GM04503 (cell line): ENCODE measurements at places on chromosomes 12 and 14.

DNA sequence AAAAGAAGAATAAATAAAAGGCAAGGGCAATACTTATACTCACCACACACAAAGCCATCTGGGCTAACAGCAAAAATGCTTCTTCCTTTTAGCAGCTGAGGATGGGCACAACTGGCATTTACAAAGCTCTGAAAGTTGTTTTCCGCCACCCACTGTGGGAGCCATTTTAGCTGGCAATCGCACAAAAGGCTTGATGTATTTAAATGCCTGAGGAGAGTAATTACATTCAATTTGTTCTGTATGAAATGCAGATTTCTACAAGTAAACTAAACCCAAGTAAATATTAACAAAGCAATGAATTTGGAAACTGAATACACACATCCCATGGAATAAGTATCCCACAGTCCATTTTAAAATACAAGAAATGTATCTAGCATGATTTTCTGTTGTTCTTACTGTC lies 37.5 kb downstream of the LRIG3 start:
- no peak for DNase-seq

DNA sequence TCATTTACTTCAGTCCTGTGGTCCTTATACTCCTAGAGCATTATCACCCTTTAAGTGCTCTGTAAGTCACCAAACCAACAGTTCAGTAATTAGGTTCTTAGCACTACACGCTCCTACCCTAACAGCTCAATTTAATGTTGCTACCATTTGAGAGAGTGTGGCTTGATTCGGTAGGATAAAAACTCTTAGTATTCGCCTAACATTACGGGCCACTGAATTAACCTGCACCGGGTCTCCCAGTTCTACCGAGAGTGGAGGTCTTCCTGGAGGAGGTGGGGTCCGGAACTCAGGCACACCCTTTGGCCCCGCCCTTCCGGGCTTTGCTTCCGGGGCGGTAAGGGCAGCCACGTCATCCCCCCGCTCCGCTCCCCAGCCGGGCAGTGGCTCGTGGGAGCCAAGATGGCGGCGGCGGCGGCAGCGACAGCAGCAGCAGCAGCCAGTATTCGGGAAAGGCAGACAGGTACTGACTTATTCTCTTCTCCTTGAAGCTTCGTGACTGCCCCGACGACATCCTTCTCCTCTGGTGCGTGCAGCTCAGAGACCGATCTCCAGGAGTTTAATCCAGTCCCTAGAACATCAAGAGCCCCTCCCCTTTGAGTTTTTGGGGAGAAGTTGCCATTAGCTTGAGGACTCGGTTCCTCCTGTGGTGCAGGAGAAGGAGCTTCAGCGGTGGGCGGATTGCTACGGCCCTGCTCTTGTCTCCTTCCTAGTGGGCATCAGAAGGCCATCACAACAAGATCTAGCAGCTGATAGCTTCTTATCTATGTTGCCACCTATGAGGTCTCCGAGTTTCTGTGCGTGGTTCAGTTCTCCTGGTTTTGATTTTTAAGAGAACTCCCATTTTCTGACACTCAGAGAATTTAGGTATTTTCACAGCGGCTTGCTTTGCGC lies at the start of gene SCFD1:
Gene SCFD1, plus strand, starts transcription at position 380 of the 891 bp plus-strand sequence. Its CDS starts 20 bp downstream, at position 400.
- DNase-seq = peak; percentile 50

DNA sequence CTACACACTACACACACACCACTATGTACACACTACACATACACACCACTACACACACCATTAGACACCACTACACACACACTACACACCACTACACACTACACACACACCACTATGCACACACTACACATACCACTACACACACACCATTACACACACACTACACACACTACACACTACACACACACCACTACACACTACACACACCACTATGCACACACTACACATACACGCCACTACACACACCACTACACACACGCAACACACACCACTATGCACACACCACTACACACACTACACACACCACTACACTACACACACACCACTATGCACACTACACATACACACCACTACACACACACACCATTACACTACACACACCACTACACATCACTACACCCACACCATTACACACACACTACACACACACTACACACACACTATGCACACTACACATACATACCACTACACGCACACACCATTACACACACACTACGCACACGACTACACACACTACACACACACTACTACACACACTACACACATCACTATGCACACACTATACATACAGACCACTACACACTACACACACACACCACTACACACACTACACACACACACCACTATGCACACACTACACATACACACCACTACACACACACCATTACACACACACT lies 13.6 kb downstream of the NOC4L start:
- DNase-seq = no peak

DNA sequence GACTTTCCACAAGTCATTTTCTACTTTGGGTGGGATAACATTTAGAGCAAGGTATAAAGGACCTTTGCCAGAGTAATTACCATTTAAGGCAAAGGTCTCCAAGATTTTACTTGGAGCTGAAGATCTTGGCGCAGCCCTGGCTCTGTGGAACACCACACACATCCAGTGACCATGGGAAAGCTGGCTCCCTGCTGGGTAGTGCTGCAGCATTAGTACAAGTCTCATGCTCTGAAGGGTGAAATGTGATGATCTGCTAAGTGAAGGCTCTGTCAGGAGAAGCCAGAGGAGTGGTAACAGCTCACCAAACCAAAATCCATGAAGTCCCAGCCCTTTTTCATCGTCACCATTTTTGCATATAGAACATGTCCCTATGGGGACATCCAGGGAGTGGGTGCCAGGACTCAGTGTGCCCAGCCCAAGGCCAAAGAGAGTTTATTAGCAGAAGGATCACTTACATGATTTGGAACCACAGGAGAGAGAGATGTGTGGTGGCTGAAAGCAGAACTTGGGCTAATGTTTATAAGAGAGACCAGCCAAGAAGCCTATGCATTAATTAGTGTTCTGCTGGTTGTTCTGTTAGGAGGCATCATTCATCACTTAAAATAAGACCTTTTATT lies 110.7 kb downstream of the SLC38A6 start:
- no peak for DNase-seq

GRCh38 chr12:17609701-17610100 lies 480.3 kb downstream of the RERGL start:
- DNase-seq = no peak

- no peak for DNase-seq
Observed at GRCh38 chr12:132074216-132074615, 69.9 kb downstream of the DDX51 start.

DNA sequence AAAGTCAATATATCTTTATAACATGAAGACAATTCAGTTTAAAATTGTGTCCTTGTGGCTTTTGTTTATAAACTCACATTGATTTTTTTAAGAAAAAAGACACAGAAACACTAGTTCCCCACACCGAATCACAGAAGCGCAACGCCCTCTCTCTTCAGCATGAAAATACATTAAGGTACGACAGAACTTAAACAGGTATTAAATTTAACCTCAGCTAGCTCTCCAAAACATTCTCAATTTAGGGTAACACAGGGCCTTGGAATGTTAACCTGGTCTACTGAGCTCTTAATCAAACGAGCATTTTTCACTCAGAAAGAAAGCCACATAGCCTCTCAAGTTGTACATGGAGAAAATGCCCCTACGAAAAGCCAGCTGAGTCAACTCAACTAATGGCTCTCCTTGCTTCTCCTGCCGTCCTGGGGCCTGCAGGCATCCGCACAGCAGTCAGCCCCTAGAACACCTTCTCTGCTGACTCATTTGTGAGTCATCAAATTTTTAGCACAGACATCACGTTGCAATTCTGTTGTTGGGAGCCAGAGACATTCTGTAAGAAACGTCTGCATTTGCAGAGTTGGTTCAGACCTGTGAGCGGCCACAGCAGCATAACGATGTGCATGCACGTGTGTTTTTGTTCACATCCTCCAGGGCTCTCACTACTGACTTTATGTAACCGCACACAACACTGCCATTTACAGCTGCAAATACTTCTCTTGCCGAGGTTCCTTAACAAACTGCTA lies 141.6 kb downstream of the ITPR2 start:
- peak; percentile 82 for DNase-seq

DNA sequence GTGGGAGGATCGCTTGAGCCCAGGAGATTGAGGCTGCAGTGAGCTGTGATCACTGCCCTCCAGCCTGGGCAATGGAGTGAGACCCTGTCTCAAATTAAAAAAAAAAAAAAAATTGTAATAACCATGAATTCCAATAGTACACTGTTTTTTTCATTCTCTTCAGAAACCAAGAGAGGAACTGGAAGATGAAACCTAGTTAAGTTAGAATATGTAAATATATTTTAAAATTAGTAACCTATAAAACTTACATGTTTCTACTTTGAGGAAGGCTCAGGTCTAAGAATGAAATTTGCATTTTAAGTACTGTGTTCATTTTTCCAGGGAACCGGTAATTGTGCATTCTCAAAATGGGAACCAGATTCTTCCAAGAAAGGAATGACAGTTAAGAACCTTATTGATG lies 18.8 kb downstream of the KNTC1 start:
- no peak for DNase-seq
